Stimulated activated CD4-positive, alpha-beta T cell treated with anti-CD3 and anti-CD28 coated beads, TNF-alpha, amount 100 ng/mL, for 4 hours (primary cell): ENCODE measurements at places on chromosomes 2 and 18.

GRCh38 chr2:28594000-28594331 lies 98.1 kb downstream of the PLB1 start:
- DNase-seq = no peak

DNA sequence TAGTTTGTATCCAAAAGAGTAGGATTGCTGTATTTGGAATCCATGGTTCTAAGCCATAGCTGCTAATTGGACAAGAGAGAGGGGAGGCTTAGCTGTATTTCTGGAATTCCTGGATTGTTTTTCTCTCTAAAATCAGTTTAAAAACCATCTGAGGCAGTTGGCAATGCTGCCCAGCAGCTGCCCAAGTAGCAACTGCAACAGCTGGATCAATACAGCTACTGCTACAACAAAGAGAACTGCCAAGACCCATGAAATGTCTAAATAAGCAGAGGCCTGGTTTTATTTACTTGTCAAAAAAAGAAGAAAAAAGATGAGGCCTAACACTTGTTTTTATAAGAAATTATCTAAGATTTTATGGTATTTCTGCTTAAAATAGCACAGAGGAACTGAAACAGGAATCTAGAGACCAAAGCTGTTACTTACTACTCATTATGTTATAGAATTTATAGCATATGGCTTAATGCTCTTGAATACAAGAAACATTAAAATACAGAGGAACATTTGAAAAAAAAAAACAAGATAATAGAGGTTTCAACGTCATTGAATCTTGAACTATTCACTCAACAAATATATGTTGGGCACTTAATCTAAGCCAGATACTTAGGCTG lies 39.1 kb downstream of the TMEFF2 start:
- DNase-seq = no peak

GRCh38 chr2:44286884-44287638 lies 11.8 kb downstream of the SLC3A1 start:
- no peak for DNase-seq

GRCh38 chr2:171391532-171391931 lies 42.3 kb downstream of the METTL8 start:
- DNase-seq = no peak

GRCh38 chr2:152354069-152354755 lies 19.2 kb downstream of the FMNL2 start:
- no peak for DNase-seq

DNA sequence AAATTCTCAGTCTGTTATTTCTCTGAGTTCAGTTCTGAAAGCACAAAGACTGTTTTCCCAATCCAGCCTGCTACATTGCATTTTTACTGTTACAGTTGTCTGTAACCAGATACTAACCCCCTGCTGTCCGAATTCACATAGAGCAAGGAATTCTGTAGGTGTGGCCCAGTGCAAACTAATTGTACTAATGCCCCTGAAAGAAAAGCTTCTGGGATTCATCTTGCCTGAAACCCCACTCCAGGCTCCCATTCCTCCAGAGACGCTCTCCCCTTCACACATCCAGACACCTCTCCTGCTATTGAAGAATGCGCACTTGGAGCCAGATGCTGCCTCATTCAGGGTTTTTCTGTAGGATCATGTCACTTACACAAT lies 127.0 kb downstream of the TTC32 start:
- DNase-seq = no peak
